CD4-positive, alpha-beta memory T cell (primary cell): ENCODE measurements at places on chromosomes 3 and 15.

DNA sequence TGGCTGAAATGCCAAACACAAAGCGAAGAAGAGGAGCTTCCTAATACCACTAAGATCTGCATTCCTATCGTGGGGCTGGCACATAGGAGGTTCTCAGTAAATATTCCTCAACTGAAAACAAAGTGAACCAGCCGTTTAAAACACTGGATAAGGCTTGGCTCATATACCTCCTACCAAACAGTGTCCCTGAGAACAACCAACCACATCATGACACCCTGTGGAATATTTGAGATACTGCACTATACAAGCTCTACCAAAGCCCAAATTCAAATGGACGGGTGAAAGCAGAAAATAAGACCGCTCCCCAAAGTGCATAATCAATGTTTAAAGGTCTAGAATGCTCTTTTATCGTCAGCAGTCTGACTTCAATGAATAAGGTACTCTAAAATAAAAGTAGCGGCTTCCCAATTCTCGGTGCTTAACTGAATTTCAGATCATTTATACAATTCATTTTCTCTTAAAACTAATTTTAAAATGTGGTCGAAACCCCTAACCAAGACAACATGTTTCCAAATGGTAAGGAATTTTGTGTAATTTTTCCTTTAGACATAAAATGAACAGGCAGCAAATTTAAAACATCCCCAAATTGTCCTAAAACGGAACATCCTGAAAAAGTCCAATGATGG lies 425.8 kb downstream of the ERC2 start:
- no peak for DNase-seq

DNA sequence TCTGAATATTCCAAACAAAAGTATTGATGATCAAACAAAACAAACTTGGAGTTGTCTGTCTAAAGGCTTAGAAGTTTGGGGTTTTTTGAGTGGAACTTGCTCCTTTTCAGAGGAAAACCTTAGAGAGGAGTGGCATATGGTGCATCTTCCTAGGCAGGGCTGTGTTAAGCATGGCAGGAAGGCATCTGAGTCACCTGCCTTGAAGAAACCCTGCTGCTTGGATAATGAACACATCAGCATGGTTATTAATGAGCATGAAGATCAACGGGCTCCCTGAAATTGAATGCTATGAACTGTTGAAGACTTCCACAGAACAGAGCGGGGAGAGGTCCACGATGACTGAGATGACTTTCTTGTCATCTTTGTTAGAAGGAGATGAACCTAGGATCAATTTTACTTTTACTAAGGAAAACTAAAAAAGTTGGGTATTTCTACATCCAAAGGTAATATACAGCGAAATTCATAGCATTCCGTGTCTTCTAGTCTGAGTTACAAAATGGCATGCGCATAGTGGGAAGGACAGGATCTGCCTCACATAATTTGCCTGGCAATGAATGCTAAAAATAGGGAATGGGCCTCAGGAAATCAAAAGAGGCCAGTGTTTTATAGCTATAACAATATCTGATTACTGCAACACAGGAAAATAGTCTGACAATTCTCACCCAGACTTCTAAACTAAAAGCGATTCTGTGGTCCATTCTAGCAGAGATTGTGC lies 11.6 kb upstream of the TMED3 start:
- DNase-seq = no peak

- DNase-seq = no peak
These were observed 29.9 kb downstream of the NIT2 start for GRCh38 chr3:100364421-100364820.

GRCh38 chr3:142502187-142502985 lies 54.5 kb upstream of the XRN1 start:
- DNase-seq = no peak
